Stimulated activated CD8-positive, alpha-beta memory T cell treated with anti-CD3 and anti-CD28 coated beads, Interleukin-15, amount 100 ng/mL, for 48 hours (primary cell): ENCODE measurements at places on chromosomes 3 and 15.

- DNase-seq, result no peak
Measured at GRCh38 chr3:185767002-185767688, 57.7 kb downstream of the IGF2BP2 start.

DNA sequence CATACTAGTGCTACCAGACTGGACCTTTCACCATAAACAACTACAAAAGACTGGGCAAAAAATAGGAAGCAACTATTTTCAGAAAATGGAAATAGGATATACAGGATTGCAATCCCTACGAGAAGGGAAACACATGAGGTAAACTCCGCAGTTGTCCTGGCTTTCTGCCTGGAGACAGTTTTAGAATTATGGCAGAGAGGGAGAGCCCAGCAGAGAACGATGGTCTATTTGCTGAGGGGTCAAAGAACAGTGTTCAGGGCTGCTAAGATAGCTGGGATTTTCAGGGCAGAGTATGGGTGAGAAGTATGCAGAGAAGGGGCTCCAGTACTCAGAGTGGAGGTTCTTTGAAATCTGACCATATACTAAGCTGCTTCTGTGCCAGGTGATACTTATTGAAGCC, 163.4 kb downstream of the CHDH start:
- DNase-seq, result no peak

DNA sequence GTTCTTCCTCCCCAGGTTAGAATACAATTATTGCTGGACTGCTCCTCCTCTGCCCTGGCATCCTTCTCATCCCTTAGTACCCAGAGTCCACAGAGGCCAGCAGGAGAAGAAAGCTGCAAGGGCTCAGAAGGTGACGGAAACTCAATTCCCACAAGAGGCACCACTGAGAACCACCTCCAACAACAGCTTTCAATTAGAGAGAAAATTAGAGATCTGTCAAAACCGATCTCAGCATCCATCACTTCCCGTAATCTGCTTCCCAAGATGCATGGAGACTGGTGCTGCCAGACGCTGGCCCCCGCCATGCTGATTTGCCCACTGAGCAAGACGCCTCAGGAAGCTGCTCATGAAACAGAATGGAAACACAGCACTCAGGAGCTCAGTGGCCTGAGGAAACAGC, 135.0 kb upstream of the PRICKLE2 start:
- DNase-seq, result no peak

- no peak for DNase-seq
Measured at GRCh38 chr15:89155656-89156055, 65.7 kb downstream of the RLBP1 start.

- no peak for DNase-seq
Measured at GRCh38 chr15:68278595-68279405, 1.3 kb downstream of the FEM1B start.

DNA sequence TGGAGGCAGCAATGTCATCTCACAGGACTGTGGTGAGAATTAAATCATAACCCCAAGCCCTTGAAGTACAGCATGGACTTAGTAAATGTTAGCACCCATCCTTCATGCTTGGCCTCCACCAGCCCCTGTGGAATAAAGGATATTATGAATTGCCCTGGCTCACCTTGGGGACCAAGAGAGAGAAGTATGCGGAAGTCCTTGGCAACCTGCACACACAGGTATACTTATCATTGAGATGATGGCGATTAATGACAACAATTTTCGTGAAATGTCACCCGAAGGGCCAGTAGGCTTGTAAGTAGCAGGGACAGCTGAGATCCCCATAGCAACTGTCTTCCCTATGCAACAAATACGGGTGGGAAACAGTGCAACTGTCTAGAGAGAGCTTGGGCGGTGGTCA, 102.0 kb downstream of the FAM43A start:
- DNase-seq, result no peak

- DNase-seq, result no peak
Measured at GRCh38 chr3:26960382-26960781, 337.8 kb downstream of the LRRC3B start.

DNA sequence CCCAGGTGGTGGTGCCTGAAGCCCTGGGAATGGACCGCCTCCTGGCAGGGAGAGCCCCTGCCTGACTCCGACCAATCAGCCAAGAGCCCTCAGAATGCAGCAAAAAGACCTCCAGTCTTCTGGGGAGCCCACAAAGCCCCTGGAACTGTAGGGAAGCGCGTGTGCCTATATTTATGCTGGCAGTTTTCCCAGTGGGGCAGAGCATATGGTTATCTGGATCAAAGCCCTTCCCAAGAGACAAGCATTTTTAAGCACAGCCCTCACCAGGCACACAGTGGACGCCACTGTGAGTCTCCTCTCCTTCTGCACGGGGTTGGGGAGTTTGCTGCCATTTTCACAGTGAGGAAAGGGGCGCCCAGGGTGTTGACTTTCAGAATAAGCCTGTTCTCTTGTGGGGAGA, 80.9 kb upstream of the RPL32 start:
- no peak for DNase-seq

DNA sequence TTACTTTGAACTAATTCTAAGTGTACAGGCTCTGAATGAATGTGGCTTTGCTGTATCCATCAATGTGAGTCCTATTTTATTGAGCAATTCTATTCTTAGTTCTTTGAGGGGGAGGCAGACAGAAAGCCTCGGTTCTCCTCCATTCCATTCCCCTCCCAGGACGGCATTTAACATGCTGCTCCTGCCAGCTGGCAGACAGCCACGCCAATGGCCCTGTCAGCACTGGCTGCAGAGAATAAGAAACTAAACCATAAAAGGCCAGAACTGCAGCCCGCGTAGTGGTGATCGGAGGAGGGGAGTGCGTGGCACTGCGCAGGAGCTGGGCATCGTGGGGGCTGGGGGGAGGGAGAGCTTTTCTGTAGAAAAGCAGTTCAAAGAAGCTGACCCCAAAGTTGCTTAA, 76.0 kb upstream of the HACD2 start:
- DNase-seq, result no peak

- no peak for DNase-seq
Measured at GRCh38 chr3:37861620-37862041, at the start of gene CTDSPL. TSS of gene CTDSPL (plus strand) at chr3:37861880. CDS start at chr3:37862200, 320 bp downstream.

DNA sequence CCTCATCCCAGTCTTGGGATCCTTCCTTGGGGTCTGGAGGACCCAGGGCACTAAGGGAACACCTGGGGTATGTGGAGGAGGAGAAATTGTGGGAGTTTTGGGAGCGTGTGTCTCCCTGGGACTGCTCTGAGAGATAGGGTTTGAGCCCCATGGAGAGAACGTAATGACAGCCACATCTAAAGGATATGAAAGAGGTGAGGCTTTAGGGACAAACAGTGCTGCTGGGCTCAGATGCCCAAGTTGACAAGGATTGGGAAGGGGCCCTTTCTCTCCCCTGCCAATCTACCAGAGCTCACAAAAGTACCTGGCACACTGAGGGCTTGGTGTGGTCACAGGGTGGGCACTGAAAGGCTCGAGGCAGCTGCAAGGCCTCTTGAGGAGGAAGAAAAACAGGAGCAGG, 13.3 kb upstream of the STARD5 start:
- DNase-seq, result no peak

- no peak for DNase-seq
Measured at GRCh38 chr3:117483839-117484238, 774.3 kb downstream of the TUSC7 start.

GRCh38 chr15:25743548-25744275, 119.4 kb downstream of the ATP10A start:
- no peak for DNase-seq

DNA sequence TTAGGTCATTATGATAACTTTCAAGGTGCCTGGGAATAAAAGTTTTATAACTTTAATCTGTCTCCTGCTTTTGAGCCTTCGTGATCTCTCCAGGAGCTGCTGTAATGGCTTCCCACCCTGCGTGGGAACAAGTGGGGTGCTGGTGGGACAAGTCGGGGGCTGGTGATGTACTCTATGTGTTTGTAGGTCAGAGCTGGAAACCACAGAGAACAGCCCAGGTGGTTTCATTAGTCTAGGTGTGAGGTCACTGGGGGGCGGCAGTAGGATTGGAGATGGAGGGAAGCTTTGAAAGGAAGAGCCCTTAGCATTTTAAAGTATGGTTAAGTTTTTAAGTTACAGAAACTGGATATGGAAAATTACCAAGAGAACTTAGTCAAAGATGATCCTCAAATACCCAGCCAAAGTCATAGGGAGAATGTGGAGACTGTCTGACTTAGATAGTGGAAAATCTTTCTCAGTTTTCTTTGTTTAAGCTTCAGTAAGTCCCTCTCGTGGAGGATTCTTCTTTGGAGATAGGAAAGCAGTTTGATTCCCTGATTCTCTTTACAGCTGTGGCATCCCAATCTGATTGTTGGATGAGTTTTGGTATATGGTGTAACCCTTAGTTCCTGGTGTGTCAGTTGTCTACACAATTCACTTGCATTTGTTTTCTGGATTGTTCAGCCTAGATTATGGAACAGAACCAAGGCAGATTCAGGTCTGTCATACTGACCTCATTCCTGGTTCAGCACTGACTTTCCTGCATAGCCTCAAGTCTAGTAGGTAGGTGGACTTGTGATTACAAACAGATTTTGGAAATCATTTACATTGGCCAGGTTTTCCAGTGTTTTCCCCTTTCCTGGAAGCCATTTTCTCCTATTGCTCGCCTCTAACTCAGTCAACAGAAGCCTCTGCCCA, 115.6 kb downstream of the FNDC3B start:
- no peak for DNase-seq

- DNase-seq, result no peak
Measured at GRCh38 chr3:5423523-5423922, 236.0 kb downstream of the EDEM1 start.

GRCh38 chr3:19526071-19526470, 377.8 kb downstream of the KCNH8 start:
- DNase-seq, result no peak
